Astrocyte of the hippocampus (primary cell): ENCODE measurements at places on chromosomes 1 and 21.

DNA sequence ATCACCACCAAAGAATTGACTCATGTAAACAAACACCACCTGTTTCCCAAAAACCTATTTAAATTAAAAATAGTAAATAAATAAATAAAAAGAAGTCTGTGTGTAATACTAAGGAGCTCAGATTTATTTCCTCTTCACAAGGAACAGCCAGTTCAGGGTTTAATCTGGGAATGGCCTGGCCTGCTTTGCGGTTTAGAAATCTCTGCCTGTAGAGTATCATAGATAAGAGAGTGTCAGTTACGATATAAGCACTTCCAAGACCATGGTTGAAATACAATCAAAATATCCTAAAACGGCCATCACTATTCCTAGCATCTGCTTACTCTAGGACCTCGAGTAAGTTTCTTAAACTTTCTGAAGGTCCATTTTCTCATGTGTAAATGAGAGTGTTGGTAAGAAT, 274.4 kb downstream of the PLPP3 start:
- DNase-seq = no peak

DNA sequence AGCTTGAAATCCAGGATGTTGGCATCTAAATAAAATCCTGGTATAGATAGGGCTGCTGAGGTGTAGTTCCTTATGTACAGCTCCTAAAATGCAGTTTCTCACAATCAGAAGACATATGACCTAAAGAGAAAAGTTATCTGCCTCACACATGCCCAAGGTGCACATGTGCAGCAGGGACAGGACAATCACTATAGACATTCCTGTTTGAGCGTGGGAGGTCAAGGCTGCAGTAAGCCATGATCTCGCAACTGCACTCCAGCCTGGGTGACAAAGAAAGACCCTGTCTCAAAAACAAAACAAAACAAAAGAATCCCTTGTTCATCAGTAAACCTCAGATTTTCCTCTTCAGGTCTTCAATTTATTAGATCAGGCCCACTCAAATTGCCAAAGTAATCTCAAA, 66.1 kb downstream of the SPATA6 start:
- DNase-seq = no peak

- DNase-seq = peak; percentile 88
Observed at GRCh38 chr1:209743145-209743482, 12.7 kb upstream of the TRAF3IP3 start.

DNA sequence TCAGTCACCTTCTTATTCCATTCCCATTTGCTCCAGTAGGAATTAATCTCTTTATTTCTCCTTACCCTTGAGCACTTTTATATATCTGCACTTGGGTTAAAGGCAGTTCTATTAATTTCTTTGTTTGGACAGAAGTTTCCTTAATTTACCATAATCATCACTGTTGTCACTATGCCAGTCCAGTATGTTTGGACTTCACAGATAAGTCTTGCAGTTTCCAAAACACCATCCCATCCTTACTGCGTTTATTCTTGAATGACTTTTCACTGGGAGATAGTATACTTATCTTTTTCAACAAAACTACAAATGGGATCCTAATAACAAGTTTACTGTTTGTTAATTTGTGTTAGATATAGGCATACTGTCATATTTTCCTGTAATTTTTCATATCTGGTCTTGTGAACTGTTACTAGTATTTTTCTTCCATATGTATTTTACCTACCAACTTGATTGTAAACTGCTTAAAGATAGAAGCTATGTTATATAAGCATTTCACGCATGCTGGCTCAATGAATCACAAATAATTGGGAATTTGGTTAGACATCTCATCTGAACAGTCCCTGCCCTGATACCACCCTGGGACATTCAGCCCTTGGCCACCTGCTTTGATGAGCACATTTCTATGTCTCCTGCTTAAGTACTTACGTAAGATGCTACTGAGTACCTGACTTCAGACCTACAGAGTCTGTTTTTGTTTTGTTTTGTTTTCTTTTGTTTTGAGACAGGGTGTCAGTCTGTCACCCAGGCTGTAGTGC, 78.2 kb downstream of the OLFML2B start:
- no peak for DNase-seq

DNA sequence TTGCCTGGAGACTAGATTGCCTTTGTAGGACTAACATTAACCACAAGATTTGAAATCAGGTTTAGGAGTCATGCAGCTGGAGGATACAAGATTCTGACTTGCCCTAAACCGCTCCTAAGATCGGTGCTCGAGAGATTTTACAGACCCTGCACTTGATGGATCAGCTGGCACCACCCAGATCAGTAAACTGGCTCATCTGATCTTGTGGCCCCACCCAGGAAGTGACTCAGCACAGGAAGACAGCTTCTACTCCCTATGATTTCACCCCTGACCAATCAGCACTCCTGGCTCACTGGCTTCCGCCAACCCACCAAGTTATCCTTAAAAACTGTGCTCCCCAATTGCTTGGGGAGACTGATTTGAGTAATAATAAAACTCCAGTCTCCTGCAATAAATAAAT, 876 bp upstream of the CATSPERE start:
- no peak for DNase-seq

DNA sequence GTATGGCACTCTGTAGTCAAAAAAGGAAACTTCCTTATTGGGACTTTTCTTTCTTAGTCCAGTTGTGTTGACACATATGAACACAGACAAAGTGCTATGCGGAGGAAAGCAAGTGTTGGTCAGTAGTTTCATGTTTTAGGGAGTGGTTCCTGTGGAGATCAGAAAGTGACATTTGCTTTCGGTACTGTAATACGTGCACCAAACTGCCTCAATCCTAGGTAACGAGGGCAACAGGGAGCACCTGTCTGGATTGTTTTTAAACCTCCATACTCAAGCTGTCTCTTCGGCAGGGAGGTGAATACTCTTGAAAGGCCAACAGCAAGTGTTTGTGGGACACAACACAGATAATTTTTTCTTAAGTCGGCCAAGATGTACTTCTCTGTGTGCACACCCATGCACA, 9.1 kb downstream of the RHOU start:
- DNase-seq = no peak

DNA sequence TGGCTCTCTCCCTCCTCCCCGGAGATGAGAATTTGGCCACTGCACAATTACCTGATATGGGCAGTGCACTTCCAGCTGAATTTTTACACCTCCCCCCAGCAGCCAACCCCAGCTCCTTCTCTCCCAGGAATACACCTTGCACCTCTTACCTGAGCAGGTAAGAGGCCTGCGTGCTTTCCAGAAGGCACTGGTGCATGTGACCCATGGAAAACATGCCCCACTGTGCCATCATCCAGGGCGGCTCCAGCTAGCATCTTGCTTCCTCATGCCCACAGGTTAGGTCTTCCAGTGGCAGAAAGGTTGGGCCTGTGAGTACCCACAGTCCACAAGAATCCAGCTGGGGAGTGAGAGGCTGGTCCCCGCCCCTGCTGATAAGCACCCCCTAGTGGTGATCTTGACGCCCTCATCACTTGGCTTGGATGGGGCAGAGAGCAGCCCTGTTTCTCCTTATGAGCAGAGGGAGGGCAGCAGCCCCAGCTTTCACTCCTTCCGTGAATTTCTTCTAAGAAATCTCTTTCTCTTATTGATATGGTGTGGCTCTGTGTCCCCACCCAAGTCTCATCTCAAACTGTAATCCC, 57.8 kb downstream of the EDARADD start:
- DNase-seq = no peak

GRCh38 chr1:32336963-32337675, 1.1 kb upstream of the MARCKSL1 start:
- peak; percentile 58 for DNase-seq

DNA sequence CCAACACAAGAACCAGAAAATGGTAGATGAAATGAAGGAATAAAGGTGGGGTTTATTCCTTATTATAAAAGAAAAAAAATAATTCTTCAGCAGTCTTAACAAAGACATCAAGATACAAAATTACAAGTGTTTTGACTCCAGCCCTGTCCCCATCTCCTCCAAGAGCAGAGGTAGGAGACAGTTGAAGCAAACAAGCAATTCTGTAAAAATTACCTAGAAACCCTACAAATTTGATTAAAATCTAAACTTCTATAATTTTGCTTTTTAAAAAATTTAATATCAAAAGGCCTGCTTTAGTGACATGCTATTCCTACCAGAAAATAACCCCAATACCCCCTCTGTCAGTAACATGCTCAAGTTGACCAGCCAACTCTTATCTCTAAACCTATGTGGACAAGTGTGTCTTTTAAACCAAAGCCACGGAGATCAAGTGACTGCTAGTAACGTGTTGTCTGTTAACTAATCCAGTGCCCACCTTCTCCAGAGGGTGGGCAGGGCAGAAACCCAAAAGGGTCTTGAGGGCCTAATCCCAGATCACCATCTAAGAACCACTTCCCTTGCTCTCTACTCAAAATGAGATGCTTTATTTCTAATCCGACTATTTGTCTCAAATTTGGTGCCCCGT, 8.4 kb downstream of the GLUL start:
- DNase-seq = no peak

DNA sequence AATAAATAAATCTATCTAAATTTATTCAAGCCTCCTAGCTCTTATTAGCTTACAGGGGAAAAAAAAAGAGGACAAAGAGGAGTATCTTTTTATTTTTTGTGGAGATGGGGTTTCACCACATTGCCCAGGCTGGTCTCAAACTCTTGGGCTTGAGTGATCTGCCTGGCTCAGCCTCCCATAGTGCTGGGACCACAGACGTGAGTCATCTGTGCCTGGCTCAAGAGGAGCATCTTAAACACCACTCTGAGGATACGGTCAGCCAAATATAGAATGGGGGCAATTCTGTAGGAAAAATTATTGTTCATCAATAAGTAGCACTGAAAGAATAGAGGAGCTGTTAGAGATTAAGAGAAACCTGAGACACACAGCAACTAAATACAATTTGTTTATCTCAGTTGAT, 24.1 kb downstream of the SLC45A3 start:
- no peak for DNase-seq

DNA sequence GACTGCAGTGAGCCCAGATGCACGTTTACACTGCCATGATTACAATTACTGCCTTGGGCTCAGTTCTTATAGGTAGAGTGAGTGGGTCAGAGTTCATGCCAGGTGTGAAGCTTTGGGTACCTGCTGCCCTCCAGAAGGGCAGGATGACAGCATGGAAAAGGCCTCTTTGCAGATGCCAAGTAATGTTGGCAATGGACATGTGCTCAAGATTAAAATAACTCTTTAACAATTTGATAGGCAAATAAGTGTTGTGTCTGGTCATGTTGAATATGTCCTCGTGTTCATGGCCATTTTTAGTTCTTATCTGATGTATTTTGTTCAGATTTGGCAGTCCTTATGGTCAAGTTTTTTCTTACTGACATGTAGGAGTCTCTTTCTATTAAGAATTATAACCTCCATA, 34.8 kb downstream of the S100B start:
- no peak for DNase-seq

DNA sequence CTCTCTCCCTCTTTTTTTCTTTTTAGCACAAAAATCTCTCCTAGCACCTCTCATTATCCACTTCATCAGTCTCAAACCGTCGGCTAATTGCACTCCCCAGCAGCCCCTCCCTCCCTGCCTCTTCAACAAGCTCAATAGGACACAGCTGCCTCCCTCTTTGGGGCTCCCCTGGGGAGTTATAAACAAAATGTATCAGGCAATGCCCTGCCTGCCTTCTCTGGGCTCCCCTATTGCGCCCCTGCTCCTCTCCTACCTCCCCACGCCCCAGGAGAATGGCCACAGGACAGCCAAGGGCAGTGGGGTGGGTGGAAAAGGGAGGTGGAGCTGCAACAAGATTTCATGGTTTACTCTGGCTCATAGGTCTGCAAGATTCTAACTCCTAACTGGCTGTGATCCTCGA, 147.1 kb upstream of the GRIK3 start:
- DNase-seq = no peak

DNA sequence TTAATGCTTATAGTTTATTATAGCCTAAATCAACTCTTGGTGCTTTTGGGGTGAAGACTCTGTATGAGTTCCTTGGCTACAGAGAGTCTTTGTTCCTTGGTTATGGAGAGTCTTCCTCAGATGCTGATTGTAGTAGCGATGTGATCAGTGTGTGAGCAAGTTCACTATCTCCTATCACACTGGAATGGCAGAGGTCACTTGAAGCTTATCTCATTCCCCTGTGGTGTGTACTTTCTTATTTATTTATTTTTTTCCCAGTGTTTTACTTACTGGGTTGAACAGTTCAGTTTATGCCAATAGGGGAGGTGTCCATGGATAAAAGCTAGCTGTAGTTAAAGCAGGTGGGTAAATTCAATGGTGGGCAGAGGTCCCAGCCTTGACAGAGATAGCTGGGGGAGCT, 20.1 kb upstream of the MAB21L3 start:
- DNase-seq = no peak

DNA sequence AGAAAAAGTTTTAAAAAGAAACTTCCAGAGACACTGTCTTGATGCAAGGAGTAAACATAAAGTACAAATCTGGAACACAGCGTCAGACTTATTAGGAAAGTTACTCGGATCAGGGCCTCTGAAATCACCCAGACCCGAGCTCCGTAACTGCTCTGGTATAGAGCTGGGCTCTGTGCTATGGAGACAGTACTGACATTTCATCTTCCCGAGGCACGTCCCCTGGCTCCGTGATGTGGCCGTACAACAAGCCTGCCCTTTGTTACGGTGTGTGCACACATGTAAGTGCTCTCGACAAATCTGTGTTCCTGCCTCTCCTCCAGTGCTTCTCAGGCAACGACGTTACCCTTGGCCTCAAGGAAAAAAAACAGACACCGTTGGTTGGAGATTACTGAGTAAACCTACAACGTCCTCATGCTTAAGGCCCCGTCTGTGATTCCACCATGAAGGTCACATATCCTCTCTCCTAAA, 107.0 kb upstream of the IRF2BP2 start:
- DNase-seq = no peak

- no peak for DNase-seq
Observed at GRCh38 chr1:21875621-21876063, 61.5 kb downstream of the HSPG2 start.

GRCh38 chr1:165350840-165351239, 5.7 kb downstream of the LMX1A start:
- DNase-seq = no peak

DNA sequence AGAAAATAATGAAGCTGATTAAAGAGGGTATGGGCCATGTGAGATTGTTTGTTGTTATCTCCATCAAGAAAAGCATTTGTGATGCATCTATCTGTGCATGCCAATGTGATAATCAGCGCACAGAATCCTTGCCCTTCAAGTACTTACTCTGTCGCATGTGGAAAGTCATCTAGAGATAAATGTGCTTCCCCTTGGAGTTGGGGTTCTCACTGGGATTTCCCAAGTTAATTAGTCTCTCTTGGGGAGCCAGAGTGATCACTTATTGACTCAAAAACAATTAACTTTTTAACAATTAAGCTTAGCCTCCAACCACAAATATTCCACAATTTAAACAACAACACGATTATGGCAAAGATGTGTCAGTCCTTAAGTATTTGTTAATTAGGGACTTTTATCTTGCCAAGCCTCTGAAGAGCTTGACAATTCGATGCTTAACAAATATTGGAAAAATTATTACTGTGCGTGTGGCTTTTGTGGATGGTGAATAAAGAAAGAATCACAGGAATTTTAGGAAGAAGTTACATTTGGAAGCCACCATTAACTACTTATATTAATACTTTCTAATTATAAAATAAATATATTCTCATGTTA, 17.5 kb downstream of the RHOU start:
- no peak for DNase-seq

GRCh38 chr1:181768211-181768929, 285.1 kb downstream of the CACNA1E start:
- no peak for DNase-seq

GRCh38 chr1:9805006-9805508, 18.7 kb downstream of the CLSTN1 start:
- no peak for DNase-seq
